ENCODE measurements at places on chromosomes 3 and 15.

DNA sequence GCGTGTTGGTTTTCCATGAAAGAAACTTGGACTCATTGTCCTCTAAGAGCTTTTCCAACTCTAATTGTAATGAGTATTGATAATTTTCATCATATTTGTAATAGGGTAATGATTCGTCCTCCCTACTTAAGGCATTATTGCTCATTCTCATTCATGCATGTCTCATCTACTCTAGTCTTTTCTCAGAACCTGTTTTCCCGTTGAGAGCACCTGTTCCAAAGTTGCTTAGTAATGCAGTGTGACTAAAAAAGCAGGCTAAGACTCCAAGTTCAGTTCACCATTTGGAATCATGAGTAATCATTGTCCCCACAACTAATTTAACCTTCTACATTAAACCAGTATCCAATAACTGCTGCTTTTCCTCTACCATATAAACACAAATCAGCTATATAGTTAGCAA lies 84.0 kb downstream of the FILIP1L start:
- DNase-seq = no peak

DNA sequence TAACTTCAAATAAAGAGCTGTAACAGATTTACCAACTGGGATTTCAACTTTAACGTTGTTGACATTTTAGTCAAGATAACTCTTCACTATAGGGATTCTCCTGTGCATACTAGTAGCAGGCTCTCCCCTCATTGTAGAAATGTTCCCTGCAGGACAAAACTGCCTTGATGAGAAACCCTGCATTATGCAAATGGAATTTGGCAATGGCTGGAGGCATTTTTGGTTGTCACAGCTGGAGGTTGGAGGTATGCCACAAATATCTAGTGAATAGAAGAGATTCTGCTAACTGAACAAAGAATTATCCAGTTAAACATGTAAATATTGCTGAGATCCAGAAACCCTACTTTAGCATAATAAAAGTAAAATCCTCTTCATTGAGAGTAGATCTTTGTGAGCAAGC lies 928.8 kb upstream of the ALCAM start:
- no peak for DNase-seq

DNA sequence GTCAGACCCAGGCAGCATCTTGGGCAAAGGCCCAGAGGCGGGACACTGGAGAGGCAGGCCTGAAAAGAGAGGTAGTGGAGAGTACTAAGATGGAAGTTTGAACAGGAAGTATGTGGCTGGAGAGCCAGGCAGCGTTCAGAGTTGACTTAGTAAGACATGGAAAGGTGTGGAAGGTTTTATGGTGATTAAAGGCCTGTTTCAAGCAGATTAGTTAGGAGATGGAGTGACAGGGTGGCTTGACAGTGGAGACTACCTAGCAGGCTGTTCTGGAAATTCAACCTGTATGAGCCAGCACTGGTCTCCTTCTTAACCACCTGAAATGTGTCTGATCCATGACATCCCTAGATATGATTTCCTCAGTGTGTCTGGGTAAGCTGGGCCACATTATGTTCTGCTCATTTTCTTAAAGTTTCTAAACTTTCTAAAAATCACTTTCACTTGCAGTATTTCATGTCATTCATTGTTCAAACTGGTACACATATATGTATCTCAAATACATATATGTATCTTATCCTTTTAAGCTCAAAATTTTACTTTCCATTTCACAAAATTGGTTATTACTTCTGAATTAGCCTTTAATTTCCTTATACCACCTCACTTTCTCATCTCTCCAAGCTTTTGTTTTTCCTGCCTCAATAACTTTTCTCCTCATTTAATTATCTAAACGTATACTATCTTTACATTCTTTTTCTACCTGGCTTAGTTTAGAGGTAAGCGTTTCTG lies 43.4 kb upstream of the ARL14 start:
- no peak for DNase-seq

- no peak for DNase-seq
Observed at GRCh38 chr3:143604402-143605185, 243.7 kb downstream of the SLC9A9 start.

DNA sequence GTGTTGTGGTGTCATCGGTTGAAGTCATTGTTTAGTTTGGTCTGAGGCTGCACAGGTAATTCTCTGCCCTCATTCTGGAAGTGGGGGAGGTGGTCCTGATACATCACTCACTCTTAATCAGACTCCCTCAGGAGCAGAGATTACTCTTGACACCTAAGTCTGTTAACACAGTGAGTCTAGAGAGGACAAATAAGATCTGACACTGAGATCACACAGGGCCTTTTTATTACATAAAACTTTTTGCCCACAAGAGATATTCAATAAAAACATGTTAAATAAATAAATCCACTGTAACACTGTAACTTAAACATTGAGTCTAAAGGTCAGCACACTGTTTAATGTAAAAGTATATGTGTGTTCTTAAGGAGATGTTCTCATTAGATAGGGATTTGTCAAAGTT lies 57.1 kb upstream of the MBNL1 start:
- DNase-seq = no peak

DNA sequence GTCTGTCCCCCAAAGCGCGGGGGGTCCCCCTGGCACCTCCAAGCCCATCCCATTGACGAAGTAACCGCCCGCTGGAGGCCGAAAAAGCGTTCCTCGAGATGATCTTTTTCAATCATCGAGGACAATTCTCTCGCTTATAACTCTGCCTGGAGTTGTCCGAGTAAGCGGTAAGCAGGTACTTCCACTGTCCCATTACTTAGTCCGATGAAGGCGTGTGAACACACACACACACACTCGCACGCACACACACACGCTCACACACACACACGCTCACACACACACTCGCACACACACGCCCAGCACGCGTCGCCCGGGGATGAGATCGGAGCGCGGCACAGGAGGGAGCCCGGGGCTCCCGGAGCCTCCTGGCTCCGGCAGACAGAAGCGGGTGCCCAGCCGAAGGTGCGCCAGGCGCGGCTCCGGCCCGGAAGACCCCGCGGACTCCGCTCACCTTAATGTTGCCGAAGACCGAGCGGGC lies 430 bp downstream of the SLCO2A1 start:
- no peak for DNase-seq

- no peak for DNase-seq
Observed at GRCh38 chr3:96236522-96236921, 577.9 kb upstream of the EPHA6 start.

GRCh38 chr3:17233398-17233800 lies 348.6 kb downstream of the PLCL2 start:
- peak; percentile 49 for DNase-seq

DNA sequence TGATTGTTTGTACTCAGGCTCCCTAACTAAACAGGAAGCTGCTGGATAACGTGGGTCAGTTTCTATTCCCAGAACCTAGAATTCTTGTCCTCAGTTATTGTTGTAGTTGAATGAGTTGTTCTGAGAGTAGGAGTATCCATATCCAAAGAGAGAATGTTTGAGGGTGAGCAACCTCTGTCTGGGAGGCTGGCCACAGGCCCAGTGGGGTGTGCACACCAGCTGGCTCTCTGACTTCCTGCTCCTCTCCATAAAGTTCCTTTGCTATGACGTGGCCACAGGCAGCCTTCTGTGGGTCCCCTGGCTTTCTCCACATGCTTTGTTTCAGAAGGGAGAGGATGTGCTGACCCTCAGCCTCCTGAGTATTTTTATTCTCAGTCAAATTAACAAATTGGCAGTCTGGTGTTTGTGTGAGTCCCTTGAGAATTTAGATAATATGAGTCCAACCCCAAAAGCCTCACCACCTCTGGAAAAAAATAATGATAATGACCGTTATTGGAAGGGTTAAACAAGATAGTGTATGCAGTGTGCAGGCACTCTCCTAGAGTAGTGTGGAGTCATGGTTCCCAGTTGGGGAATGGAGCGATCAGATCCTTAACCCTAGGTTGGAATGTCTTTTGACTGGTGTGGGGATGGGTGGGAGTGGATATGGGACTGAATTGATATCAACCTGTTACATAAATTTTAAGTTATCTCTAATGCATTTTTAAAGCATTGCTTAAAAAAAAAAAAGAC lies 47.6 kb upstream of the MED12L start:
- DNase-seq = no peak

DNA sequence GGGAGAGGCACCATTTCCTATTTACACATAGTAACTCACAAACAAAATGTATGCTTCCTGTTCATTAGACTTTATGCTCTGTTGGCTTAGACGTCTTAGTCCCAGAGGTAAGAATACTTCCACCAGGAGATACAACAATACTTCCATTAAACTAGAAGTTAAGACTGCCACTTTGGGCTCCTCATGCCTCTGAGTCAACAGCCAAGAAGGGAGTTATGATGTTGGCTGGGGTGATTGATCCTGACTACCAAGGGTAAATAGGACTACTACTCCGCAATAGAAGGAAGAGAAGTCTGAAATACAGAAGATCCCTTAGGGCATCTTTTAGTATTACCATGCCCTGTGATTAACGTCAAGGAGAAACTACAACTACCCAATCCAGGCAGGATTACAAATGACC lies 43.5 kb upstream of the ABI3BP start:
- DNase-seq = no peak

DNA sequence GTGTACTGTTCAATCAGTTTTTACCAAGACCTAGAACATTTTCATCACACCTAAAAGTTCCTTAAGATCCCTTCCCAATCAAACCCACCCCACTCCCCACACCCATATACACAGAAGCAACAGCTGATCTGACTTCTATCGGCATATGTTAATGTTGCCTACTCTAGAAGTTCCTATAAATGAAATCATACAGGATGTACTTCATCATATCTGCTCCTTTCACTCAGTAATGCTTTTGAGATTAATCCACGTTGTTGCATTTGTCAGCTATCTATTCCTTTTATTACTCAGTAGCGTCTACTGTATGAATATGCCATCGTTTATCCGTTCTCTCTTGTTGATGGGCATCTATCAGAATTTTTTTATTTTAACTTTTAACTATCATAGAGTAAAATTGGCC lies 14.3 kb upstream of the FILIP1L start:
- no peak for DNase-seq

- DNase-seq = no peak
Observed at GRCh38 chr3:82376883-82377282, 615.4 kb upstream of the GBE1 start.

DNA sequence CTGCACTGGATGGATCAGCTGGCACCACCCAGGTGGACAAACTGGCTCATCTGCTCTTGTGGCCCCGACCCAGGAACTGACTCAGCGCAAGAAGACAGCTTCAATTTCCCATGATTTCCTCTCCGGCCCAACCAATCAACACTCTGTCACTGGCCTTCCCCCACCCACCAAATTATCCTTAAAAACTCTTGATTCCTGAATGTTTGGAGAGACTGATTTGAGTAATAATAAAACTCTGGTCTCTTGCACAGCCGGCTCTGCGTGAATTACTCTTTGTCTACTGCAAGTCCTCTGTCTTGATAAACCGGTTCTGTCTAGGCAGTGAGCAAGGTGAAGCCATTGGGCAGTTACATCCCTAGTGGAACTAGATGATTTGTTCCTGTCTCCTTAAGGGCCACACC lies 16.1 kb downstream of the BDH1 start:
- no peak for DNase-seq

- DNase-seq = no peak
Observed at GRCh38 chr15:78079298-78080087, 2.0 kb upstream of the TBC1D2B start.

DNA sequence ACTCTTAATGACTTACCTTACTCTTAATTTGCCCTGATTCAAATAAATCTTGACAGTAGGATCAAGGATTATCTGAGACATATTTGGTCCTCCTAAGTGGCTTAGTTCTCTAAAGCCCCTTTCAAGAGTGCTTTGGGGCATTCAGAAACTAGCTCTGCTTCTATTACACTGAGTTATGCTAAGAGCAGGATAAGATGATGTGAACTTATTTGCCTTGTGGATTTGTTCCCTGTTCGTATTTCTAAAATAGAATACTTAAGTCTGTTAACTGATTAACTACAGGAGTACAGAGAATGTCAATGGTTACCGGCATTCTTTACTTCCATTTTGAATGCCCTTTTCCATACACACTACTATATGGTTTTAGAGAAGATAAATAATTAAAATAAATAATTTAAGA lies 14.8 kb upstream of the FRMD4B start:
- DNase-seq = no peak

GRCh38 chr3:37995652-37996641 lies 5.4 kb downstream of the VILL start:
- DNase-seq = peak; percentile 53

GRCh38 chr3:29319798-29320197 lies 38.9 kb downstream of the RBMS3 start:
- no peak for DNase-seq

GRCh38 chr15:101615414-101615985 lies 36.7 kb downstream of the TM2D3 start:
- no peak for DNase-seq

DNA sequence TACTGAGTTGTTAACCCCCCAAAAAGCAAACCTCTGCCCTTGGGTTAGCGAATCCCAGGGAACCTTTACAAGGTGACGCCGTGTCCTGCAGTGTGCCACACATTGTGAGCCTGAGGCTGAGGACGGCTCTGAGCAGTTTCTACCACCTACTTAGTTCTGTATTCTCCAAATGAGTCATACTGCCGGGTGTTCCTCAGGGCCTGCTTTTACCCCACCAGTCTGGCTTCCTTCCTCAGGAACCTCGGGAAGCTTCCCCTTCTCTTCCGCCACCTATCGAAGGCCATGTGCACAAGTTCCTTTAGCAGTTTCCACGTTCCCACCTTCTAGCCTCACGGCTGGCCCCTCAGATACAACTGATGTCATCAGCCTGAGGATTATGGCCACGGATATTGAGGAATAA lies 384.0 kb upstream of the TPM1 start:
- DNase-seq = no peak

- no peak for DNase-seq
Observed at GRCh38 chr15:87943626-87944025, 312.9 kb downstream of the NTRK3 start.

- DNase-seq = no peak
Observed at GRCh38 chr15:89749054-89749453, 2.0 kb downstream of the MESP1 start.

DNA sequence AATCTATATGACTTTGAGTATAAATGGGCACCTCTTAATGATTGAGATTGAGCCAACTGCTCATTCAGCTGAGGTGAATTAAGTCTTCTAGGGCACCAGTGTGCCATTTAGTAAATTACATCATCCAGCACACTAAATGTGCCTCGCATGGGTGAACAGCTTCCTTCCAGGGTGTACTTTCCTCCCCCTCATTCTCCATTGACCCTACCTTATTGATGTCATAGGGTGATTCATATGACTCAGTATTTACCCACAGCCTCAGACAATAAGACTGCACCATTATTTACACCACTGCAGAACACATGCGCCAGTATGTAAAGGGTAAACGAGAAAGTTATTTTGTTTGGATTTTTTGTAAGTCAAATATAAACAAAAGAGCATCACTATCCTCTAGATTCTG lies 185.2 kb upstream of the ARL6 start:
- no peak for DNase-seq

- no peak for DNase-seq
Observed at GRCh38 chr3:59563966-59564365, 514.1 kb upstream of the CFAP20DC start.

DNA sequence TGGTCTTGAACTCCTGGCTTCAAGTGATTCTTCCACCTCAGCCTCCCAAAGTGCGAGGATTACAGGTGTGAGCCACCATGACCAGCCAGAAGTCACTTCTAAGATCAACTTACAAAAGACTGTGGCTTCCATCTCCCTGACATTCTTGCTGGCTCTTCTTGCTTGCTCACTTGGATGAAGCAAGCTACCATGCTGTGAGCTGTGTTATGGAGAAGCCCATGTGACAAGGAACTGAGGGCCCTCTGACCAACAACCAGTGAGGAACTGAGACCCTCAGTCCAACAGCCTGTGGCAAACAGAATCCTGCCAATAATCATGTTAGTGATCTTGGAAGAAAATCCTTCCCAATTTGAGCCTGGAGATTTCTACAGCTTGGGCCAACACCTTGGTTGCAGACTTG lies 7.2 kb upstream of the VPS8 start:
- no peak for DNase-seq

GRCh38 chr3:123767564-123768292 lies 116.4 kb downstream of the MYLK start:
- DNase-seq = no peak
